ENCODE measurements at places on chromosomes 16 and 17. TPM values are rescaled to one million over a fixed set of nuclear protein-coding genes. Genes with fewer than 3 reads are reported as not detected.

COASY gene
- 45.2 TPM for total RNA-seq

CAVIN1 gene
- total RNA-seq = 608 TPM

ADAD2 gene
- not detected for total RNA-seq

DNAAF8 gene
- 0.31 TPM for total RNA-seq

EVPLL gene
- total RNA-seq = not detected

SNRNP25 gene
- total RNA-seq = 8.7 TPM

SERPINF2 gene
- total RNA-seq = 3.2 TPM

DNASE1 gene
- 24.7 TPM for total RNA-seq

TBC1D3E gene
- total RNA-seq = not detected

CRHR1 gene
- 0.36 TPM for total RNA-seq

CLN3 gene
- 26.8 TPM for total RNA-seq

EMP2 gene
- 138 TPM for total RNA-seq

DNA sequence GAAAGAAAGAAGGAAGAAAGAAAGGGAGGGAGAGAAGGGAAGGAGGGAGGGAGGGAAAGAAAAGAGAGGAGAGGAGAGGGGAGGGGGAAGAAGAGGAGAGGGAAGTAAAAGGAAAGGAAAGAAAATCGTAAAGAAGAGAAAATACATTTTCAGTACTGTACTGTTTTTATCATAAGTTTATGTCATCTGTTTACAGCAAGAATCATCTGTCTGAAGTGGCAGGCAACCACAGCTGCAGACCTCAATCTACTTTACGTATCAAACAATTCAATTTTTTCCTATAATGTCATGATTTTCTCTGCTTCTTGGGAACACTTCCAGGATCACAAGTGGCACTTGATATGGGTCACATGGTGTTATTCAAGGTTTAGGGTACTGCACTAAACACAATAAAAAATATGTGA lies 58.3 kb downstream of the USP32 start:
- no peak for DNase-seq

GRCh38 chr17:39578272-39578671 lies 29.4 kb downstream of the NEUROD2 start:
- no peak for DNase-seq

- no peak for DNase-seq
These were observed 79.3 kb downstream of the ABCC12 start for GRCh38 chr16:48076455-48077012.

DNA sequence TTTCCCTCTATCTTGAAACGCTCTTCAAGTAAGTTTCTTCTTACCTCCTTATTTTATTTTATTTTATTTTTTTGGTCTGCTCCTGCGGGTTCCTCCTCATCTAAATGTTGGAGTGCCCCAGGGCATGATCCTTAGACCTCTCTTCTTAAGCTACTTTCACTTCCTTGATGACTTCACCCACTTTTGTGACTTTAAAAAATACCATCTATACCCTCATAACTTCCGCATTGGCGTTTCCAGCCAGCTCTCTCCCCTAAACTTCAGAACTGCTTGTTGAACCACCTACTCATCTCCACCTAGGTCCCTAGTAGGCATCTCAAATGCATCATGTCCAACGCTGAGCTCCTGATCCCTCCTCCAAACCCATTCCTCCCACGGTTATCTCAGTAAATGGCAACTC lies 51.4 kb upstream of the NFAT5 start:
- DNase-seq = no peak

DNA sequence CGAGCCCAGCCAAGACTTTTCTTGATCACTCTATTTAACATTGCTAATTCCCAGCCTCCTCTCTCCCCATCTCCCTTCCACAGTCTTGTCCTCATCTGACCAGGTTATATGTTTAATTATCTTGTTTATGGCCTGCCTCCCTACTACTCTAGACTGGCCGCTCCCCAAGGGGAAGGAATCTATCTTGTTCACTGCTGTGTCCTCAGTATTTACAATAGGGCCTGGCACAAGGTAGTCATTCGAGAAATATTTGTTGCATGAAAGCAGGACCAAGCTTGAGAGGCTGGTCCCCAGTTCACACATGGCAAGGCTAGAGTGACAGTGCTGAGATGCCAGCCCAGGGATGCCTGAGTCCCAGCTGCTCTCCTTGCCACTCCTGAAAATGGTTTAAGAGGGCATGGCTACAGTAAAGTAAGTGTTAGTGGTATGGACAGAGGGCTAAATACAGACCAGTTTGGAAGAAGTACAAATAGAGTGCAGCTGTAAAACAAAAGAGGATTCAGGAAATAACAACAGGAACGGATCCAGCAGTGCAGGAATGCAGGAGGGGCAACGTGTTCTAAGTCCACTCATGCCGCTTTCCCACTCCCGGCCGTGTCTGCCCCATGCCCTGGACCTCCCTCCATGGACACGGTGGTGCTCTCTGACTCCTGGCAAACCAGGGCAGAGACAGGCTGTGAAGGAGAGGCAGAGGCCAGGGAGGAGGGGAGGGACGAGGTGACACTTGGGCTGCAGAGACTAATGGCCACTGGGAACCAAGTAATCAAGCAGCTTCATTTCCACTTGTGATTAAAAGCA lies 65.6 kb downstream of the TOM1L2 start:
- DNase-seq = peak; percentile 31

GRCh38 chr16:74732707-74733350 lies 32.2 kb upstream of the MLKL start:
- DNase-seq = no peak

DNA sequence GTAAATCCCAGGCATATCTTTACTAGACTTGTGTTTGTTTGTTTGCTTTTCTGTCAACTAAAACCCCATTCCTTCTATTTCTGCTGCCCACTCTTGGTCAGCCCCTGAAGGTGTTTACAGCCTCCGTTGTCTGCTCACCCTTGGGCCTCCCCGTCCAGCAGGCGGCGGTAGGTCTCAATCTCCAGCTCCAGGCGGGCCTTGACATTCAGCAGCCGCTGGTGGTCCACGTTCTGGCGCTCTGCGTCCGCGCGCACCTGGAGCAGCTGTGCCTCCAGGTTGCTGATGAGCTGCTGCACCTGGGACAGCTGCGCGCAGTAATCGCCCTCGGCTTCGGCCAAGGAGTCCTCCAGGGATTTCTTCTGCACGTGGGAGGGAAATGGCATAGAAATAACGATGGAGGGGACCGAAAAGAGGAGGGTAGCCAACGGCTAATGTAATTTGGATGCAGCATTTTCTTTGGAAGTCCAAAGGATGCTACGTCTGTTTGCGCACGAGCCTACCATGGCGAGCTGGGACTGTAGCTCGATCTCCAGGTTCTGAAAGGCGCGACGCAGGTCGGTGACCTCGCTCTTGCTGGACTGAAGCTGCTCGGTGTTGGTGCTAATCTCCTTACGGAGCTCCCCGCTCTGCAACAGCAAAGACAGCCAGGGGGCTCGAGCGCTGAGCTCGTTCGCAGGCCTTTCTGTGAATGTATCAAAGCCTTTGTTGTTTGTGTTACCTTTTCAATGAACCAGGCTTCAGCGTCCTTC lies 3.9 kb downstream of the KRT12 start:
- no peak for DNase-seq

GRCh38 chr16:64919929-64920607 lies 201.8 kb downstream of the CDH11 start:
- no peak for DNase-seq

GRCh38 chr16:4660454-4661007 lies 32.8 kb upstream of the NUDT16L1 start:
- peak; percentile 78 for DNase-seq

DNA sequence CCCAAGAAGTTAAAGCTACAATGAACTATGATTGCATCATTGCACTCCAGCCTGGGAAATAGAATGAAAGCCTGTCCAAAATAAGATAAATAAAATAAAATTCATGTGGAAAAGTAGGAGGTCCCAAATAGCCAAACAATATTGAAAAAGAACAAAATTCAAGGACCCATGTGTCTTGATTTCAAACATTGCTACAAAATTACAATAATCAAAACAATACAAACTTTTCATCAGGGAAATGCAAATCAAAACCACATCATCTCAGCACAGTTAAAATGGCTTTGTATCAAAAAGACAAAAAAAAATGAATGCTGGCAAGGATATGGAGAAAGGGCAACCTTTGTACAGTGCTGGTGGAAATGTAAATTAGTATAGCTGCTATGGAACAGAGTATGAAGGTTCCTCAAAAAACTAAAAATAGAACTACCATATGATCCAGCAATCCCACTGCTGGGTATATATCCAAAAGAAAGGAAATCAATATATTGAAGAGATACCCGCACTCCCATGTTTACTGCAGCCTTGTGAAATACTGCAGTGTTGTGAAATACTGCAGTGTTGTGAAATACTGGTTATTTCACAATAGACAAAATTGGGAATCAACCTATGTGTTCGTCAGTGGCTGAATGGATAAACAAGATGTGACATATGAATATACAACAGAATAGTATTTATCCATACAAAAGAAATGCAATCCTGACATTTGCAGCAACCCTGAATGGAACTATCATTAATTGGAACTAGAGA lies 24.5 kb upstream of the ZNF287 start:
- no peak for DNase-seq

GRCh38 chr16:79012671-79013434 lies 587.7 kb downstream of the MAF start:
- DNase-seq = no peak

GRCh38 chr17:7703584-7704479 lies 1.2 kb upstream of the EFNB3 start:
- no peak for DNase-seq

DNA sequence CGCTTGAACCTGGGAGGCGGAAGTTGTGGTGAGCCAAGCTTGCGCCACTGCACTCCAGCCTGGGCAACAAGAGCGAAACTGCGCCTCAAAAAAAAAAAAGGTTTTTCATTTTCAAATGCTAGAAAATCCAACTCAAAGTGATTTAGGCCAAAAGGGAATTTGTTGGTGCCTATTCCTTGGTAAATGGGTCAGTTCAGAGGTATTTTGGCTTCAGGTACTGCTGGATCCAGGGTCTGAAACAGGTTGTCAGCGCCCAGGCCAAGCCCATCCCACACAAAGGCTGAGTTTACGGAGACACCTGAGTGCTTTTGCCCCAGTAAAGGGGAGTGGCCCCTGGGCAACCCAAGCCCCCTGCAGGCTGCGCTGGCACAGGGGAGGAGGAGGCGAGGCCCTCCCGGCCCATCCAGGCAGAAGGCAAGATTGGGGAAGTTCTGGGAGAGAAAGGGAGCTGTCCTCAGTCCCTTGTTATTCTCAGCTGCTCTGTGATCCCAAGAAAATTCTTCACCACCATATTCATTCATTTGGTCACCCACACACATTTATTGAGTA lies 8.5 kb upstream of the JPH3 start:
- no peak for DNase-seq

GRCh38 chr16:2091547-2092255 lies 43.9 kb downstream of the TSC2 start:
- no peak for DNase-seq

DNA sequence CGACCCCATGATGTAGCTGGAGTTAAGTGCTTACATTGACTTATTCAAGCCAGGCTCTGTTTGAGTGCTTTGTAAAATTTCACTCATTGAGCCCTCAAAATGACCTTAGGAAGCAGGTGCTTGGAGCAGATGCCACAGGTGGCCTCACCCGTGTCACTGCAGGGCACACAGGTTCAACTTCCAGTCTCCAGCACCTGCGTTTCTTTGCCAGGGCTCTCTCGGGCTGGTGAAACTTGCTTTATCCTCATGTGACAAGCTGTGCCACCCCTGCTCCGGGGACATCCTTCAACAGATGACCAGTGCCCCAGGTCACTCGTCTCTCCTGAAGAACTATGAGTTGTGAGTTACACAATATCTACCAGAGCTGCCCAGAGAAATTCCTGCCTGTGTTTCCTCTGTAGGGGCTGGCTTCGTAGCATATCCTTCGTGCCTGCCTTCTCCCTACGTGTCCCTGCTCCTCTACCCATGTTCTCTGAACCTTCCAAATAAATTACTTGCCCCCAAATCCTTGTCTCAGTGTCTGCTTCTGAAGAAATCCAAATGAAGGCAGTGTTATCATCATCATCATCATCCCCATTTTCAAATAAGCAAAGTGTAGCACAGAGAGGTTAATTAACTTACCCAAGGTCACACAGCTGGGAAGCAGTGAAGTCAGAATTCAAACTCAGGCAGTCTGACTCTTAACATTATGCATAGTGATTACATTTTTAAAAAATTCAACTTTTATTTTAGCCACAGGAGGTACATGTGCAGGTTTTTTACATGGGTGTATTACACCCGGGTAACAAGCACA lies 352.5 kb downstream of the NPIPA8 start:
- no peak for DNase-seq

GRCh38 chr16:4517812-4518680 lies 20.5 kb downstream of the CDIP1 start:
- no peak for DNase-seq

GRCh38 chr17:8091033-8091687 lies 3.6 kb upstream of the ALOX12B start:
- DNase-seq = no peak

DNA sequence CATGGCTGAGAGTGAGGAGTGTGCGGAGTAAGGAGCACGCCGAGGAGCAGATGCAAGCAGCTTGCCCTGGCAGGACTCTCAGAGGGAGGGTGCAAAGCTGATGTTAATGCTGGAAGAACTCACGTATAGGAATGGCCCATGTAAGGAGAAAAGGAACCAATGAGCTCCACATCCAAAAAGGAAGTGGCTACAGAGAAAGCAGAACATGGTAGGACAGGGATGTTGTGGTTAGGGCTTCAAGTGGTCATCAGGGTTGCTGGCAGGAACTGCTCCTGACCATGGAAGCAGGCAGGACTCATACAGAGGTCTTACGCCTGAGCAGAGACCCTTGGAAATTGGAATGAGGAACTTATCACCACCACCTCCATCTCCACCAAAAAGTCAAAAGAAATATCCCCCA lies 5.2 kb downstream of the MYO1D start:
- DNase-seq = no peak

DNA sequence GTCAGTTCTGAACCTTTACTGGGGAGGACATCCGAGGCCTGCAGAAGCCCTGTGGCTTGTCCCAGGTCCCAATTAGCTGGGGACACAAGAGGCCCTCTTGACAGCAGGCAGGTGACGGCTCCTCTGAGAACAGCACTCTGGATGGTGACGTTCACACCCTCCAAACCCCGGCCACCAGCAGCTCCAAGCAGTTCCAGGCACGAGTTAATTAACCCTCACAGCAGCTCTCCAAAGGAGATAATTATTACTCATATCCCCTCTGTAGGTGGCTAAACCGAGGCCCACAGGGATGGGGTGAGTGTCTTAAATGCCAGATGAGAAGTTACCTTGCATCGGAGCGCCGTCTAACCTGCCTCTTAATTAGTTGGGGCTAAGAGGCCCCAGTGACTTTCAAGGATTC lies 168.9 kb upstream of the CIBAR2 start:
- no peak for DNase-seq

GRCh38 chr16:73792199-73793020 lies 504.2 kb upstream of the PSMD7 start:
- DNase-seq = no peak

Measured in sciatic nerve (tissue), 2 donors.